OCI-M1 (cell line): ENCODE measurements at places on chromosomes 13 and 19.

DNA sequence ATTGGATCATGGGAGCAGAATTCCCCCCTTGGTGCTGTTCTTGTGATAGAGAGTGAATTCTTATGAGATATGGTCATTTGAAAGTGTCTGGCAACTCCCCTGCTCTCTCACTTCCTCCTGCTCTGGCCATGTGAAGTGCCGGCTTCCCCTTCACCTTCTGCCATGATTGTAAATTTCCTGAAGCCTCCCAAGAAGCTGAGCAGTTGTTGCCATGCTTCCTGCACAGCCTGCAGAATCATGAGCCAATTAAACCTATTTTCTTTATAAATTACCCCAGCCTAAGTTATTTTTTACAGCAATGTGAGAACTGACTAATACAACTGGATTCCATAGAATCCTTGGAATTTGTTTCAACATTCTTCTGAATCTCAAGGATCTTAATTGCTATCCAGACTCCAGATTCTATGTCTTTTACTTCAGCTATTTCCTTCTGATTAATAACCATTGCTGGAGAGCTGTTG lies 328.1 kb downstream of the SLITRK5 start:
- no peak for DNase-seq

DNA sequence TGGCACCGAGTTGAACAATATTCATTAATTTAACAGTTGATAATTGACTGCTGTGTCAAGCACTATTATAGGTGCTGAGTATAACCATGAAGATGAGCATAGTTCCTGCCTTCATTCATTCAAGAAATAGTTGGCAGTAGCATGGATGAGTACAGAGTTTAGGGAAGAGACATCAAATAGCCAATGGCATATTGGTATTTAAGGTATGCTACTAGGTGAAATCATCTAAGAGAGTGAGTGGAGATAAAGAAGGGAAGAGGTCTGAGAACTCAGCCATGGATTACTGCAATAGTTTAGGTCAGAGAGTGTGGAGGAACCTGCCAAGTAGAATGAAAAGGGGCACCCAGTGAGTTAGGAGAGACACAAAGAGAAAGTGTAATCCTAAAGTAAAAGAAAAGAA lies 4.9 kb upstream of the HTR2A start:
- DNase-seq: no peak

GRCh38 chr13:23007426-23007825 lies 173.4 kb upstream of the SGCG start:
- DNase-seq: no peak

GRCh38 chr19:22335716-22336115 lies 49.5 kb downstream of the ZNF729 start:
- no peak for DNase-seq

DNA sequence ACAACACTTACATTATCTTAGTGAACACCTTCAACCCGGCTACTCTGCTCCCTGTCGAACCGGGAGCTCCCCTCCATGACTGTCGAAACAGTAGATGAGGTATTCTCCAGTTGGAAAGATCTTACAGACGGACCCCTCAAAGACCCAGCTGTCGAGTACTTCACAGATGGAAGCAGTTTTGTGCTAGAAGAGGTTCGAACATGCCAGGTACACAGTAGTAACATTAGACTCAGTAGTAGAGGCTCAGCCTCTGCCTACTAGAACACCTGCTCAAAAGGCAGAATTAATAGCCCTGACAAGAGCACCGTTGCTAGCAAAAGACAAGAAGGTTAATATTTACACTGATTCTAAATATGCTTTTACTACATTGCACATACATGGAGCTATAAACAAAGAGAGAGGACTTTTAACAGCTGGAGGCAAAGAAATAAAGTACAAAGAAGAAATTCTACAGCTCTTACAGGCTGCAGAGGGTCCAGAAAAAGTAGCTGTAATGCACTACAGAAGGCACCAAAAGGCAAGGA lies 13.6 kb upstream of the SLC15A1 start:
- no peak for DNase-seq

DNA sequence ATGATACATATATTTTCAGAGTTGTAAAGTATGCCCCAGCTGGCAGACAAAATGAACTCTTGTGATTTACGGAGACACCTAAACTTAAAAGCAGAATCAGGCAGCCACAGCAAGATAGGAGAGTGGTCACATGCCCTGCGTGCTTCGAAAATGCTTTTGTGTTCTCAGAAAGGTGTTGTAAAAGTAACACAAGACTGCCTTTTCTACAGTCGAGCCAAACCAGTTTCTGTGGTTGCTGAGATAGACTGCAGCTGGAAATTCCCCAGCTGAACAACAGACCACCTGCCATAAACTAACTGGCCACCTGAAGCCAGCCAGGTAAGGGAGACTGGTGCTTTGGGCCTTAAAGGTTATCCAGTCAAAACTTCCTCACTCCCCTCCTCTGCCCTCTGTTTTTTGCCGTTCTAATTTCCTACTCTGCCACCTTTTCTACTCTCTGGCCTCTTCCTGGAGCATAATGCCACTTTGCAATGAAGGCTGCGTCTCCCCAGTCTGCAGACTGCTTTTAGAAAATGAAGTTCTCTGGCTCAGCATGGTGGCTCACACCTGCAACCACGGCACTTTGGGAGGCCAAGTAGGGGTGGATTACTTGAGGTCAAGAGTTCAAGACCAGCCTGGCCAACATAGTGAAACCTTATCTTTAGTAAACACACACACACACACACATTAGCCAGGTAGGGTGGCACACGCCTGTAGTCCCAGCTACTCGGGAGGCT lies 381.2 kb upstream of the SLITRK1 start:
- DNase-seq: no peak

DNA sequence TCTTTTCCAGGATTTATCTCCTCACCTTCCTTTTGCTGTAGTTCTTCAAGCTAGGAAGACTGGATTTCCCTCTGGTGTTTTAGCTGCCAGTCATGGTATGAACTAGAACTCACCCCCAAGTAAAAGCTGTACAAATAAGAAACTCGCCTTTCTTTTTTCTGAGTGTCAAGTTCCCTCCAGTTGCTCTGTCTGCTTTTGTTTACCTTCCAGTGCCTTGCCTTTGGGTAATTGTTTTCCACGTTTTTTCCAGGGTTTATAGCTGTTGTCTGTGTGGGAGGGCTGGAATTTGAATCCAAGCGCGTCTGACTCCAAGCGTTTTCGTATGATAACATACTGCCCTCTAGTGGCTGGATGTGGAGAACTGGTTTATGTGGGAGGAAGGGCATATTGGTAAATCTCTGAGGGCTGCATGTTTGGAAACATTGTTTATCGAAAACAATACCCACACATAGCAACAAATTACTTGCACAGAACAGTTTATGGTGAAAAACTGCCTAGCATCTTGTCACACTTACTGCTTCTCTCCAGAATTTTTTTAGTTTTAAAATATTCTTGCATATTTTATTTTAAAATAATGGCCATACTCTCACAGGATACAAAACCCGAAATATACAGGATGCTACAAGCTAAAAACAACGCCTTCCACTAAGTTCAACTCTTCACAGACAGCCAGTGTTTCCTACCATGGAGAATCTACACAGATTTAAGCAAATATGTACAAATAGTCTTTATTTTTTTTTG lies 19.2 kb downstream of the RCN3 start:
- peak; percentile 91 for DNase-seq

DNA sequence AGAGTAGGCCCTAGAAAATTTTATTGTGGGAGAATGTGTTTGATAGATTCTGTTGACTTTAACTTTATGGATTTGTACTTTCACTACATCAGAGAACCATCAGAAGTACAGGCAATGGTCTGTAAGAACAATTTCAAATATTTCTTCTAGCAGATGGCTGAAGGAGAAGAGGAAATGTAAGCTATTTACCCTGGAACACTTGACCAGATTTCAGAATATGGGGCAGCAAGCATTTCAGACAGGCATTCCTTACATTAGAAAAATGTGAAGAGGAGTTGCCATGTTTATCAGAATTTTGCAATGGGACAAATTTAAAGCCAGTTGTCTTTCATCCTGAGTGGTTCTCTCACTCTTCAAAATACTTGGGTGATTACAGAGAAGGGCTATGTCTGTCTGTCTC lies 7.5 kb downstream of the FRY start:
- DNase-seq: no peak

DNA sequence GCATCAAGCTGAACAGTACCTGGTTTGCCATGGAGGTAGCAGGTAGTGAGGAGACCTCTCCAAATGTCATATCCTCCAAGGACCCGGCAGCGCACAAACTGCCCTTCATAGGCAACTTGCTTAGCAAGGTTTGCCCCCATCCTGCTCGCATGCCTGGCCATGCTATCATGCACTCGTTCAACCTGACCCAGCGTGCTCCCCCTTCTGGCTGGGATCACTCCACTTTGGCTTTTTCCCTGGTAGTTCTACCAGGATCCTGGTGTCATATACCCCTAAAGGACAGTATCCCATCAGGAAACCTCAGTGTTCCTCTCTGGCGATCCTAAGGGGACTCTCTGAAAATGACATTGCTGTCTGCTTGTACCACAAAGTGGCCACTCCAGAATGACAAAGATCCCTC lies 38.6 kb upstream of the ZNF30 start:
- no peak for DNase-seq

- no peak for DNase-seq
These were observed 4.9 kb upstream of the DMKN start for GRCh38 chr19:35518313-35518712.

DNA sequence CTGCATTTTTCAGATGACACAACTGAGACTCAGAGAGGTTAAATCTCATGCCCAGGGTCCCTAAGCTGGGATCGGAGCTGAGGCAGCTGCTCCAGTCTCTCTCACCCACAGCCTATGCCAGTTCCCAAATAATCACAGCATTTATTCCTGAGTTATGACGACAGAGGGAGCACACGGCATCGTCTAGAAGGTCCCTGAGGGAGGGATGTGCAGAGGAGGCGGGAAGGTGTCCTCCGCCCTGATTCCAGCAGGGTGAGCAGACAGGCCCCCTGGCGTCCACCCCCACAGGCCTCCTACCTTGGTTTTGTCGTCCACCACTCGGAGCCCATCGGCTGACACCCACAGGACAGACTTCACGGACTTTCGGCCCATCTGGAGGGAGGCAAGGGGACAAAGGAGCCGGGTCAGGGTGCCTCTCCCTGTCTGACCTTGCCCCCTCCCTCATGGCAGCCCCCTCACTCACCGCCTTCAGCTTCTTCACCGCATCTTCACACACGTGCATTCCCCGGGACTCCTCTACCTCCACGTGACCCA lies 8.0 kb downstream of the NUMBL start:
- no peak for DNase-seq

- DNase-seq: no peak
These were observed 30.8 kb upstream of the IGFL1 start for GRCh38 chr19:46198756-46199155.

DNA sequence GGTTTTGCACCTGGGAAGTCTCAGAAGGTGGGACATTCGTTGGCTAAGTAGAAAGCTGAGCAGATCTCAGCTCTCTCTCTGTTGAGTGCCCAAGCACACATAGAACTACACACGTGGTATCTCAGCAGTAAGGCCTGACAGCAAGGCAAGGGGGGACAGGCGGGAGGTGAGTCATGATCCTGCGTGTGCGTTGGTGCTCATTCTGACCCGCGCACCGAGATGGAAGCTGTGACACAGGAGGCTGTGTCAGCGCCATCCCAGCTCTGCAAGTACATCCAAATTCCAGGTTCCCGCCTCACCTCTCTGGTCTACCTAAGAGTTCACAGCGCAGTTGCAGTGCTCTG lies 135.7 kb downstream of the USP12 start:
- DNase-seq: no peak
